Fibroblast of skin of right quadriceps (primary cell): ENCODE measurements at places on chromosomes 3 and 15.

- DNase-seq = no peak
Measured at GRCh38 chr3:177197727-177198460, 612 bp upstream of the TBL1XR1 start.

- DNase-seq = no peak
Measured at GRCh38 chr15:62141643-62142588, 23.2 kb downstream of the C2CD4B start.

GRCh38 chr15:68010361-68011153 lies 43.6 kb upstream of the PIAS1 start:
- DNase-seq = no peak

- peak; percentile 9 for DNase-seq
Measured at GRCh38 chr15:66231394-66232266, 21.9 kb downstream of the MEGF11 start.

GRCh38 chr3:117873249-117873600 lies 1161.4 kb downstream of the IGSF11 start:
- no peak for DNase-seq
